Glomerular endothelial cell (primary cell): ENCODE measurements at places on chromosomes 2 and 18. TPM values are rescaled to one million over a fixed set of nuclear protein-coding genes. Genes with fewer than 3 reads are reported as not detected.

- no peak for DNase-seq
Observed at GRCh38 chr2:182020286-182021070, 34.8 kb downstream of the PPP1R1C start.

GRCh38 chr18:45503990-45504389 is 111.3 kb upstream of the SLC14A2 start:
- DNase-seq: no peak

- DNase-seq: no peak
Observed at GRCh38 chr2:103525756-103526155, 763.9 kb downstream of the TMEM182 start.

DNA sequence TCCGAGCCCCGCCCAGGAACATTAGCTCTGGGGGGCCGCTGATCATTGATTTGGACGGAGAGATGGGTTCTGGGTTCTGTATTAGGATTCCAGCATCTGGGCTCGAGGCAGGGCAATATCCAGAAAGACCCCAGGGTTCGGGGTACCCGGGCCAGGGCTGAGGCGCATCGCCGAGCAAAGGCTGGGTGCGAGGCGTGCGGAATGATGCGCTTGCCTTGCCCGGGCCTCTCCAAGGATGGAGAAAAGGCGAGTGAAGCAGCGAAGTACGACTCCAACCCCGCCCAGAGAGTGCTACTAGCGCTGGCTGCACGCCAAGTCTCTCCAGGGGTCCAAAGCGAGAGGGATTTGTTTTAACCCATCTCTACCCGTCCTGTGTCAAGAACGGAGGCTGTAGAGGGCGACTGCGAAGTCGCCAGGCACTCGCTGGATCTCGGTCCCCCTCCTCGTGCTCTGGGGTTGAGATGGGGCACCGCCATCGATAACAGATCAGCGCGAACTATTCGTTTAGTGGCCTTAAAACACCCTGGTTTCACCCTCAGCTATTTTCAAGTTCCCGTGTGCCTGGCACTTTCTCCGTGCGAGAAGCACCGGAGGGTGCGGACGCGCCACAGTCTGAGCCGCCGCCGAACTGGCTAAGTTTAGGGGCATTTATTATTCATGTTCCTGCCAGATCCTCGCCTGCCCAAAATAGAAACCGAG is 1.9 kb downstream of the ADCYAP1 start:
- no peak for DNase-seq

FAM237A gene
- not detected in 2 replicates for total RNA-seq

GRCh38 chr2:12044857-12045256 is 298.4 kb downstream of the LPIN1 start:
- DNase-seq: no peak
